Esophagus squamous epithelium (tissue), 5 donors: ENCODE measurements at places on chromosomes 1 and 21.

- H3K4me1 ChIP-seq, result peaks cover 17% of the 10 kb centered on the region
- no peak for DNase-seq
- H3K4me3 ChIP-seq, result peak overlapping the region; percentile 65
- no peak overlapping the region for H3K27ac ChIP-seq
- peaks cover 4% of the 10 kb centered on the region for H3K27me3 ChIP-seq
- no peaks in the 10 kb centered on the region for H3K36me3 ChIP-seq
Observed at GRCh38 chr1:22711071-22711470, 432 bp downstream of the EPHB2 start.

GRCh38 chr1:18799454-18799853, 60.0 kb downstream of the TAS1R2 start:
- no peaks in the 10 kb centered on the region for H3K4me1 ChIP-seq
- no peaks in the 10 kb centered on the region for H3K27me3 ChIP-seq
- no peak overlapping the region for H3K27ac ChIP-seq
- no peak for DNase-seq
- H3K4me3 ChIP-seq, result no peak overlapping the region
- no peaks in the 10 kb centered on the region for H3K36me3 ChIP-seq

DNA sequence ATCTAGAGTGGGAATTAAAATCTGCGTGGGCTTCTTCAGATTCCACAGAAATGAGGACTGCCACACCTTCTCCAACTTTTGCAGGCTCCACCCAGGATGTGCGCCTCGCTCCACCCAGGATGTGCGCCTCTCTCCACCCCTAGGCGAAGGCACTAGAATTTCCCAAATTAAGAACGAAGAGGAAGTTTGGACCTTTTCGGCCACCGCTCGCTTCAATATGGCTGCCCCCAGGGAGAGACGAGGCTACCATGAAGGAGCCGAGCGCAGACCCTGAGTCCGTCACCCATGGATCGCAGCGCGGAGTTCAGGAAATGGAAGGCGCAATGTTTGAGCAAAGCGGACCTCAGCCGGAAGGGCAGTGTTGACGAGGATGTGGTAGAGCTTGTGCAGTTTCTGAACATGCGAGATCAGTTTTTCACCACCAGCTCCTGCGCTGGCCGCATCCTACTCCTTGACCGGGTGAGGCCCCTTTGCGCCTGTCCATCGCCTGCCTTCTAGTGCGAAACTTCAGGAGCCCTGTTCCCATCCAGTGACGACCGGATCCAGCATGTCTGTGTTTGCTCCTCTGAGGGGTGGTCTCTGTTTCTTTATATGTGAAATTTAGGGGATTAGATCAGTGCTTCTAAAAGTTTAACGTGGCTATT, at the start of the genes CRYZ and TYW3:
TSS of gene CRYZ (minus strand) at position 91 of the 644 bp plus-strand sequence. CDS start 8,229 bp downstream, outside the sequence.
TSS of gene TYW3 (plus strand) at position 193 of the 644 bp plus-strand sequence. CDS start at position 286, 93 bp downstream.
- H3K27ac ChIP-seq, result peak within 1 kb of the TSS; percentile 83
- H3K27me3 ChIP-seq, result no peaks in the 10 kb centered on the region
- peak within 1 kb of the TSS; percentile 68 for H3K4me3 ChIP-seq
- DNase-seq, result peak; percentile 45

DNA sequence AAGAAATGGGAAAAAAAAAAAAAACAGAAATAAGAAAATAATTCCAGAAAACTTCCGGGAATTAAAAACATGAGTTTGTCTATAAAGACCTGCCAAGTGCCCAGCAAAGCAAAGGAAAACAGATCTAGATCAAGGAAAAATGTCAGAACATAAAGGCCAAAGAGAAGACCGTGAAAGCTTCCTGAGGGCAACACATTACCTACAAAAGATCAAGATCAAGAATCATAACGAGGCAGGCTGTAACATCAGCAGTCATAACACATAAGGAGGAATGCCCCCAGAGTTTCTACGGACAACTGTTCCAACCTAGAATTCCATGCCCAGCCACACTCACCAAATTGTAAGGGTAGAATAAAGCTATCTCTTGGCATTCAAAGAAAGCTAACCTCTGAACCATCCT, 3.8 kb downstream of the CCSAP start:
- no peak for DNase-seq
- peaks cover 7% of the 10 kb centered on the region for H3K4me1 ChIP-seq
- no peak overlapping the region for H3K4me3 ChIP-seq
- no peak overlapping the region for H3K27ac ChIP-seq

DNA sequence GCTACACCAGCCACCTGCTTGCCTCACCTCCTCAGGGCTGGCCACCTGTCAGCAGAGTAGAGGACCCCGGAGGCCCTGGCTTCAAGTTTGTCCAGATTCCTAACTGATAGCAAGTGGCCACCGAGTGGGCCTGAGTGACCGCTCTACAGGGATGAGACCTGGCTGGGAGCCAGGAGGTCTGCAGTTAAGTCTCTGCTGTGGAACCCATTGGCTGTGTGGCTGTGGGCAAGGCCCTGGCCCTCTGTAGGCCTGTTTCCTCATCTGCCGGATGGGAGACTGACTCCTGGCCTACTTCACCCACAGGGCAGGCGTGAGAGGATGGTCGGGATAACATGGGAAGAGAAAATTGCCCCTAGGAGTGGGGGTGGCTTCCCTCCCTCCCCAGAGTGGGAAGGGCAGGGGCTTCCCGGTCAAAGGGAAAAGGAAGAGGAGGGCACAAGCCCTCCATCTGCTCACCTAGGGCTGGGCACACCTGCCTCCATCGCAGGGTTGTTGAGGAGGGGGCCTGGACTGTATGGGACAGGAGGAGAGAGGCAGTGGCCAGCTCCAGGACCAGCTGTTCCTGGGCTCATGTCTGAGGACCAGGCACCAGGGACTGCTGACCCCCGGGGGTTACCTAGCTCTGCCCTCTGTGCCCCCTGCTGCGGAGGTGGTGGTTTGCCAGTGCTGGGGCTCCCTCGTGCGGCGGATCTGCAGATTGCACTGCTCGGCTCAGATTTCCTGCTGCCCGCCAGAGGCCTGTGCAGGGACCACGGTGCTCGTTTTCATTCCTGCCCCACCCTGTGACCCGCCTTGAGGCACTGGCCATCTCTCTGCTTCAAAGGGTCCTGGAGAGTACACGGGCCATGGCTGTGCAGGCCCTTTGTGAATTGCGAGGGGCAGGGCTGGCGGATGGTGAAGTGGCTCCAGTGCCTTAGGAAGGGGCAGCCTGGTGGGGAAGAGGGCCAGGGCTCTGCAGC, 9.1 kb upstream of the MTFR1L start:
- peaks cover 29% of the 10 kb centered on the region for H3K4me1 ChIP-seq
- H3K36me3 ChIP-seq, result peaks cover 16% of the 10 kb centered on the region
- no peak overlapping the region for H3K4me3 ChIP-seq

GRCh38 chr1:240232530-240232929, 140.8 kb downstream of the FMN2 start:
- no peak overlapping the region for H3K27ac ChIP-seq
- no peak for DNase-seq
- H3K36me3 ChIP-seq, result no peaks in the 10 kb centered on the region

- H3K27me3 ChIP-seq, result no peaks in the 10 kb centered on the region
- no peak overlapping the region for H3K27ac ChIP-seq
- DNase-seq, result no peak
- H3K4me3 ChIP-seq, result no peak overlapping the region
- H3K36me3 ChIP-seq, result no peaks in the 10 kb centered on the region
Observed at GRCh38 chr1:31727195-31727594, 23.4 kb upstream of the COL16A1 start.

DNA sequence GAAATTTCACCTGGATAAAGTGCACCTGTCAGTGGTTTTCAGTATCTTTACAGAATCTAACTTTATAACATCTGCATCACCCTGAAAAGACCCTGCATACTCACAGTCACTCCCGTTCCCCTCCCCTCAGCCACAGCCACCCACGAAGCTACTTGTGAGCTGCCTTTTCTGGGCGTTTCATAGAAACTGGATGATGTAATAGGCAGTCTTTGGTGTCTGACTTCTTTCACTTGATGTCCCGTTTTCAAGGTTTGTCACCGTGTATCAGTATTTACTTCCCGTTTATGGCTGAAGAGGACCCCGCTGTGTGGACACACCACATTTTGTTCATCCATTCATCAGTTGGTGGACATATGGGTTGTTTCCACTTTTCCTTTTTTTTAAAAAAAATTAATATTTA, 47.8 kb upstream of the LRRC3 start:
- H3K27me3 ChIP-seq, result no peaks in the 10 kb centered on the region
- H3K36me3 ChIP-seq, result no peaks in the 10 kb centered on the region
- no peak overlapping the region for H3K27ac ChIP-seq
- no peak overlapping the region for H3K4me3 ChIP-seq
- no peaks in the 10 kb centered on the region for H3K4me1 ChIP-seq

DNA sequence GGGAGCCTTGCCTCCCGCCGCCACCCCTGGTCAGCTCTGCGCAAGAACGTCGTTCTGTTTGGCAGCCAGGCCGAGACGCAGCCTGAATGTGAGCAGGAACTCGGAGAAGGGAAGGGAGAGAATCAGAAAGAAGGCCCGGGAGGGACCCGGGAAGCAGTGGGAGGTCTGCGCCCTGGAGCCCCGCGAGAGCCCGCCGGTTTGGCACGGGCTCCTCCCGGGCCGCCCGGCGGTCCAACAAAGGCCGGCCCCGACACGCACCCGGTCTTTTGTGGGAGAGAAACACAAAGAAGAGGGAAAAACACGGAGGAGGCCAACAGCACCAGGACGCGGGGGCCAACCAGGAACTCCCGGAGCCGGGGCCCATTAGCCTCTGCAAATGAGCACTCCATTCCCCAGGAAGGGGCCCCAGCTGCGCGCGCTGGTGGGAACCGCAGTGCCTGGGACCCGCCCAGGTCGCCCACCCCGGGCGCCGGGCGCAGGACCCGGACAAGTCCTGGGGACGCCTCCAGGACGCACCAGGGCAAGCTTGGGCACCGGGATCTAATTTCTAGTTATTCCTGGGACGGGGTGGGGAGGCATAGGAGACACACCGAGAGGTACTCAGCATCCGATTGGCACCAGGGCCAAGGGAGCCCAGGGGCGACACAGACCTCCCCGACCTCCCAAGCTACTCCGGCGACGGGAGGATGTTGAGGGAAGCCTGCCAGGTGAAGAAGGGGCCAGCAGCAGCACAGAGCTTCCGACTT, 2.7 kb upstream of the OLIG2 start:
- no peak for DNase-seq
- peak overlapping the region; percentile 28 for H3K4me3 ChIP-seq
- no peaks in the 10 kb centered on the region for H3K36me3 ChIP-seq
- peaks cover 75% of the 10 kb centered on the region for H3K4me1 ChIP-seq

GRCh38 chr1:24915816-24916602, 14.1 kb downstream of the RUNX3 start:
- H3K4me3 ChIP-seq, result no peak overlapping the region
- H3K36me3 ChIP-seq, result no peaks in the 10 kb centered on the region
- no peak for DNase-seq
- H3K4me1 ChIP-seq, result no peaks in the 10 kb centered on the region

DNA sequence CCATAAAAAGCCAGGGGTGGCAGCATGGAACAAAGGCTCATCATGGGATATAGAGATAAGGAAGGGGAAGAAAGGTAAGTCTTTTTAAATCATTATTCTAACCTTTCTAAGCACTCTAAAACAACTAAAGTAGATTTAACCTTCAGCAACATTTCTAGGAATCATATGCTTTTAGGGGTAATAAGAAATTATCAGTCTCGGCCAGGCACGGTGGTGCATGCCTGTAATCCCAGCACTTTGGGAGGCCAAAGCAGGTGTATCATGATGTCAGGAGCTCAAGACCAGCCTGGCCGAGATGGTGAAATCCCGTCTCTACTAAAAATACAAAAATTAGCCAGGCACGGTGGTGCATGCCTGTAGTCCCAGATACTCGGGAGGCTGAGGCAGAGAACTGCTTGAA, 20.3 kb upstream of the PHTF1 start:
- H3K36me3 ChIP-seq, result no peaks in the 10 kb centered on the region
- H3K4me1 ChIP-seq, result peaks cover 17% of the 10 kb centered on the region
- H3K4me3 ChIP-seq, result no peak overlapping the region
- no peak overlapping the region for H3K27ac ChIP-seq
- no peak for DNase-seq
- no peaks in the 10 kb centered on the region for H3K27me3 ChIP-seq

- no peaks in the 10 kb centered on the region for H3K36me3 ChIP-seq
- no peak for DNase-seq
- H3K4me1 ChIP-seq, result peaks cover 44% of the 10 kb centered on the region
Observed at GRCh38 chr1:93616996-93617669, 64.5 kb downstream of the BCAR3 start.

GRCh38 chr1:172376431-172376830, 44.1 kb upstream of the C1orf105 start:
- H3K36me3 ChIP-seq, result no peaks in the 10 kb centered on the region
- DNase-seq, result no peak
- no peak overlapping the region for H3K4me3 ChIP-seq

GRCh38 chr1:93659822-93660503, 21.7 kb downstream of the BCAR3 start:
- DNase-seq, result no peak
- H3K27me3 ChIP-seq, result no peaks in the 10 kb centered on the region
- peaks cover 7% of the 10 kb centered on the region for H3K4me1 ChIP-seq
- peak overlapping the region; percentile 14 for H3K27ac ChIP-seq
- no peaks in the 10 kb centered on the region for H3K36me3 ChIP-seq

GRCh38 chr1:240152611-240153297, 61.1 kb downstream of the FMN2 start:
- no peak for DNase-seq
- H3K27ac ChIP-seq, result no peak overlapping the region
- no peaks in the 10 kb centered on the region for H3K4me1 ChIP-seq
- H3K4me3 ChIP-seq, result no peak overlapping the region
- H3K36me3 ChIP-seq, result no peaks in the 10 kb centered on the region

DNA sequence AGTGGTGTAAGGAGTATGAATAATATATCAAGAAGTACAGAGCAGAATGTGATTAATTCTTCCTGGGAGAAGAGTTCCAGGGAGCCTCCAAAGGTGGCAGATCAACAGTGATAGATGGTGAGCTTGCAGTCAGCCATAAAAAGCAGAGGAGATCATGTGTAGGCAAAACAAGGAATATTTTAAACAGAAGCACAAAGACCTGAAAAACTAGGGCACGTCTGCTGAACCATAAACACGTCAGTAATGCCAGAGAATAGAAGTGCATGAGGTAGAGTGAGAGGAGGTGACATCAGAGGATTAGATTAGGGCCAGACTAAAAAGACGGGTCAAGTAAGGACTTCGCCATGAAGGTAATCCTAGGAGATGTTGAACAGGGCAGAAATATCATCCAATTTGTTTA, 151.8 kb downstream of the EIF4G3 start:
- no peaks in the 10 kb centered on the region for H3K27me3 ChIP-seq
- DNase-seq, result no peak
- no peaks in the 10 kb centered on the region for H3K36me3 ChIP-seq
- no peak overlapping the region for H3K27ac ChIP-seq
- peaks cover 30% of the 10 kb centered on the region for H3K4me1 ChIP-seq
- H3K4me3 ChIP-seq, result no peak overlapping the region

DNA sequence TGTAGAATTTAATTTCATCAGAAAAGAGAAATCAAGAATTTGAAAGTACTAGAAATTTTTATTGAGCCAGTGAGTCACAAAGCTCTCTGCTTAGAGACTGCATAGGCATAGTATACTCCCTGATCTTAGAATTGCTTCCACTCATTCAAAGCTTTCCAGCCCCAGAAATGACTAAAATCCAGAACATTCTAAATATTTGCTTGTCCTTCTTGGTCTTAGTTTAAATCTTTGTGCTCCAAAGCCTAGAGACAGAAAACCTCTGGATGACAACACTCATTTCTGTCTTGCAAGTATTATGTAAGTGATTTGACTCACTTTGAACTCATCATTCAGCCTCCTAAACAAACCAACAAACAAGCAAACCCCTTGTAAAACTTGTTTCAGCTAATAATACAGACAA, 74.2 kb downstream of the PTPRC start:
- no peaks in the 10 kb centered on the region for H3K36me3 ChIP-seq
- H3K27me3 ChIP-seq, result no peaks in the 10 kb centered on the region
- no peaks in the 10 kb centered on the region for H3K4me1 ChIP-seq
- H3K4me3 ChIP-seq, result no peak overlapping the region
- no peak for DNase-seq

- no peaks in the 10 kb centered on the region for H3K27me3 ChIP-seq
- H3K36me3 ChIP-seq, result peaks cover 77% of the 10 kb centered on the region
- no peak overlapping the region for H3K4me3 ChIP-seq
- H3K4me1 ChIP-seq, result peaks cover 18% of the 10 kb centered on the region
- DNase-seq, result no peak
Observed at GRCh38 chr1:174976436-174977108, 23.2 kb upstream of the CACYBP start.
